ENCODE measurements at places on chromosomes 13 and 19.
A peak's percentile ranks its signal among the peaks of the same experiment; 100 is the strongest.

GRCh38 chr19:56123266-56123891, 2.3 kb upstream of the ZNF787 start:
- H3K4me1 ChIP-seq, result peaks cover 34% of the 10 kb centered on the region
- H3K36me3 ChIP-seq, result peaks cover 20% of the 10 kb centered on the region
- H3K27ac ChIP-seq, result no peak overlapping the region
- H3K4me3 ChIP-seq, result no peak overlapping the region
- no peaks in the 10 kb centered on the region for H3K27me3 ChIP-seq
- DNase-seq, result no peak

GRCh38 chr13:20461481-20461859, 64.2 kb downstream of the CRYL1 start:
- no peak for DNase-seq
- H3K4me3 ChIP-seq, result no peak overlapping the region
- peaks cover 45% of the 10 kb centered on the region for H3K4me1 ChIP-seq
- peak overlapping the region; percentile 89 for H3K27ac ChIP-seq

GRCh38 chr19:55196803-55197202, 12.5 kb downstream of the PTPRH start:
- DNase-seq, result no peak
- H3K27ac ChIP-seq, result no peak overlapping the region
- no peaks in the 10 kb centered on the region for H3K4me1 ChIP-seq
- H3K36me3 ChIP-seq, result no peaks in the 10 kb centered on the region

- H3K4me1 ChIP-seq, result no peaks in the 10 kb centered on the region
- peaks cover 5% of the 10 kb centered on the region for H3K27me3 ChIP-seq
- DNase-seq, result no peak
- no peak overlapping the region for H3K4me3 ChIP-seq
- no peaks in the 10 kb centered on the region for H3K36me3 ChIP-seq
Measured at GRCh38 chr13:111472559-111473460, 152.4 kb downstream of the TEX29 start.

Measured in activated T-cell treated with anti-CD3 and anti-CD28 coated beads, Interleukin-2, amount 50 U/mL, for 24 hours (primary cell).